Thymus (tissue), 14 donors: ENCODE measurements at places on chromosomes 12 and 14. TPM values are rescaled to one million over a fixed set of nuclear protein-coding genes. Genes with fewer than 3 reads are reported as not detected.

- DNase-seq, result no peak
These were observed 109.8 kb upstream of the CPSF6 start for GRCh38 chr12:69129564-69129963.

DNA sequence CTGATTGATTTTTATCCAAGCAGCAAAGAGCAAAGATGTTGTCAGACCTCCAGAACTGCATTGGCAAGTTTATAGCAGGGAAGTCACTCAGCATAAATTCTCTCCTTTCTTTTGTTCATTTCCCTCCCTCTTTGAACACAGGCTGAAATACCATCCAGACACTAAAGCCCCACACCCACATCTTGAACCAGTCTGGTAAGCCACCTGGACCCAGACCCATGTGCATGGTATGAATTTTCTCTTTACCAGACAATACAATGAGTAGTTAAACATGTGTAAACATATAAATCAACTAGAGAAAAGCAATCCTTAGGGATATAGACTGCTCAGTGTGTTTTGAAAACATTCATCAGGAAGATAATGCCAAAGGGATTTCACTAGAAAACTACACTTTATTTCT is 488.3 kb upstream of the FLRT2 start:
- no peak for DNase-seq

- no peak for DNase-seq
These were observed 64.9 kb downstream of the LLPH start for GRCh38 chr12:66065641-66066136.

MIPOL1 gene
- total RNA-seq, result 2.5 TPM
